ENCODE measurements at places on chromosomes 7 and 10. TPM values are rescaled to one million over a fixed set of nuclear protein-coding genes. Genes with fewer than 3 reads are reported as not detected.

The LRRC61 gene
- not detected for total RNA-seq

GRCh38 chr7:133502498-133502897, 249.6 kb downstream of the EXOC4 start:
- no peak for DNase-seq

The C10orf62 gene
- 0.62 TPM for total RNA-seq

- DNase-seq, result no peak
Measured at GRCh38 chr7:86981127-86981526, 78.3 kb downstream of the ELAPOR2 start.

GRCh38 chr10:9009505-9009904, 955.0 kb downstream of the GATA3 start:
- DNase-seq, result no peak
